ENCODE measurements at places on chromosomes 5 and 9. TPM values are rescaled to one million over a fixed set of nuclear protein-coding genes. Genes with fewer than 3 reads are reported as not detected.

AFF4 gene
- total RNA-seq, result 27.2 TPM

GRM6 gene
- total RNA-seq, result not detected

CLIC3 gene
- total RNA-seq, result 3.6 TPM

ECM2 gene
- not detected for total RNA-seq

CDH6 gene
- total RNA-seq, result not detected

CCNH gene
- total RNA-seq, result 51.0 TPM
